ENCODE measurements at places on chromosomes 5 and 9.

- DNase-seq: peak; percentile 12
Observed at GRCh38 chr5:38994324-38994927, 79.8 kb downstream of the RICTOR start.

DNA sequence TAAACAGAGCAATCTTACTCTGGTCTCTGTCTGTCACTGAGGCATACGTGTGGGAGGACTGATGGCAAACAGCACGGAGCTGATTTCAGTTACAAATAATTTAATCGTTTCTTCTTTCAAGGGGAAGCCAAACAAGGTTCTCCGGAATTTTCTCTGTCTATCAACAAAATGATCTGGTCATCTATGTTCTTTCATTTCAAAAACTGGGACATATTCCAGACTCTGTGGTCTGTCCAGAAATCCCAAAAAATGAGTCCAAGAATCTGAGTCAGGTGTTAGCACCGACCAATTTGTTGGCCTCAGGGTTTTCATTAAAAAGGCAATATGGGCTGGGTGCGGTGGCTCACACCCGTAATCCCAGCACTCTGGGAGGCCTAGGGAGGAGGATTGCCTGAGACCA, 69.9 kb upstream of the ZNF608 start:
- no peak for DNase-seq

- no peak for DNase-seq
Observed at GRCh38 chr5:56409331-56410190, 176.4 kb upstream of the ANKRD55 start.

GRCh38 chr5:132225165-132226032, 2.3 kb downstream of the P4HA2 start:
- peak; percentile 41 for DNase-seq

- DNase-seq: no peak
Observed at GRCh38 chr5:56734091-56734694, 81.2 kb upstream of the MAP3K1 start.

- no peak for DNase-seq
Observed at GRCh38 chr5:123164054-123164453, 75.0 kb downstream of the PRDM6 start.

GRCh38 chr9:4604678-4605095, 57.4 kb upstream of the PLPP6 start:
- peak; percentile 70 for DNase-seq
